Thymus (tissue), 14 donors: ENCODE measurements at places on chromosomes 4 and X. TPM values are rescaled to one million over a fixed set of nuclear protein-coding genes. Genes with fewer than 3 reads are reported as not detected.

GRCh38 chrX:2697741-2698299, 6.7 kb downstream of the CD99 start:
- no peak for DNase-seq

- DNase-seq: no peak
Measured at GRCh38 chr4:163556177-163556576, 61.7 kb downstream of the TMA16 start.

DNA sequence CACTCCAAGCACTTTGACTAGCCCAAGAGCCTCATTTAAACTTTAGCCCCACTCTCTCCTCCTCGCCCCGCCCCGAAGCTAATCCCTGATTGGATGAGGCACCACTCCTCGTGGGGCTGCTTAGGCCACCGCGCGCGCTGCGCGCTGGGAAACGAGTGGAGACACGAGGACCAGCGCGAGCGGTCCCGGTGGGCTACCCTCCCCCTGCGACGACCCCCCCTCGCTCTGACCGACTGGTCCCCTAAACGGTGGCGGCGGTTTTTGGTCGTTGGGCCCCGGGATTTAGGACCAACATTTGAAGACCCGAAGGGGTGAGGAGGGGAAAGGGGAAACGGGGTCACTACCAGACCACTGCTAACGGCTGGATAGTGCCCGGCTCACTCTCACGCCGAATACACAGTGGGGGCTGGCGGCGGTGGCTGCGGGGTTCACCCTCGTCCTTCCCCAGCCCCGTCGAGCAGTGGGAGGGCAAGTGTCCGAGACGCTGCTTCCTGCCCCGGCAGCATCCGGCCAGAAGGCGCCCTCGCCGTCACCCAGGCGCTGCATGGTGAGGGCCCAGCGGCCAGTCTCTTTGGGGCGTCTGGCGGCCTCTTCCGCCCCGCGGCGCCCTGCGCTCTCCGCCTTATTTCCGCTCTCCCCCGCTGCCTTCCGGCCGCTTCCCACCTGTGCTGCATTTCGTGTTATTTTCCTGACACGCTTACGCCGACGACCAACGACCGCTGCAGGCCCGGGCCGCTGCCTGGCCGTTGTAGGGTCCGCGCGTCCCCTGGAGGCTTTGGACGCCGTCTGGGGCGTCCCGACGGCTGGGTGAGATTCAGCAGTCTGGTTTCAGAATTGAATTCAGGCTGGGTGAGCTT, at the start of gene RBM46:
Gene RBM46, plus strand, starts transcription at position 147 of the 857 bp plus-strand sequence. CDS start 15,481 bp downstream, outside the sequence.
- no peak for DNase-seq

- no peak for DNase-seq
Measured at GRCh38 chrX:18034945-18035344, 173.8 kb upstream of the RAI2 start.

Gene NEUROG2
- polyA plus RNA-seq: 0.02 TPM
